ENCODE measurements at places on chromosomes 7 and 10. TPM values are rescaled to one million over a fixed set of nuclear protein-coding genes. Genes with fewer than 3 reads are reported as not detected.

The NUB1 gene
- 48.4 TPM for total RNA-seq

The MCM10 gene
- total RNA-seq: 5.4 TPM

The CFAP46 gene
- total RNA-seq: 0.87 TPM

The NPSR1 gene
- not detected for total RNA-seq

The NPY gene
- total RNA-seq: not detected

The FFAR4 gene
- not detected for total RNA-seq

The AKR1C2 gene
- 20.4 TPM for total RNA-seq

The SMO gene
- 29.2 TPM for total RNA-seq

The RPEL1 gene
- total RNA-seq: under 0.01 TPM

The NPFFR1 gene
- not detected for total RNA-seq

The PITX3 gene
- not detected for total RNA-seq

The PCGF5 gene
- total RNA-seq: 32.5 TPM

The TUBAL3 gene
- not detected for total RNA-seq

The PDK4 gene
- 0.12 TPM for total RNA-seq

The FIGNL1 gene
- total RNA-seq: 36.1 TPM

The RBP3 gene
- total RNA-seq: not detected

The CUL1 gene
- 62.8 TPM for total RNA-seq

The CCDC172 gene
- not detected for total RNA-seq

The FAM221A gene
- 2.0 TPM for total RNA-seq

The COL1A2 gene
- 1,878 TPM for total RNA-seq

The LSM8 gene
- total RNA-seq: 36.0 TPM

The ACHE gene
- total RNA-seq: 0.25 TPM

The SLC26A3 gene
- total RNA-seq: not detected

The ELN gene
- 0.89 TPM for total RNA-seq

The CNPY1 gene
- not detected for total RNA-seq

The ASB10 gene
- not detected for total RNA-seq

The TFPI2 gene
- 620 TPM for total RNA-seq

The LAMTOR4 gene
- 91.4 TPM for total RNA-seq

The SLC16A9 gene
- total RNA-seq: 1.2 TPM

The TRIM74 gene
- not detected for total RNA-seq

The NUTM2E gene
- not detected for total RNA-seq

The LRRC18 gene
- not detected for total RNA-seq

The CHAT gene
- total RNA-seq: not detected

The TMEM130 gene
- total RNA-seq: 0.11 TPM

The RARRES2 gene
- 3.3 TPM for total RNA-seq

The CLRN3 gene
- total RNA-seq: not detected

The WNT8B gene
- total RNA-seq: not detected

The ADIRF gene
- 73.0 TPM for total RNA-seq

The CDNF gene
- 1.3 TPM for total RNA-seq

The DGKI gene
- total RNA-seq: 2.9 TPM

The R3HCC1L gene
- 16.0 TPM for total RNA-seq
